Left renal pelvis (tissue), 4 donors: ENCODE measurements at places on chromosomes 1 and 21.

DNA sequence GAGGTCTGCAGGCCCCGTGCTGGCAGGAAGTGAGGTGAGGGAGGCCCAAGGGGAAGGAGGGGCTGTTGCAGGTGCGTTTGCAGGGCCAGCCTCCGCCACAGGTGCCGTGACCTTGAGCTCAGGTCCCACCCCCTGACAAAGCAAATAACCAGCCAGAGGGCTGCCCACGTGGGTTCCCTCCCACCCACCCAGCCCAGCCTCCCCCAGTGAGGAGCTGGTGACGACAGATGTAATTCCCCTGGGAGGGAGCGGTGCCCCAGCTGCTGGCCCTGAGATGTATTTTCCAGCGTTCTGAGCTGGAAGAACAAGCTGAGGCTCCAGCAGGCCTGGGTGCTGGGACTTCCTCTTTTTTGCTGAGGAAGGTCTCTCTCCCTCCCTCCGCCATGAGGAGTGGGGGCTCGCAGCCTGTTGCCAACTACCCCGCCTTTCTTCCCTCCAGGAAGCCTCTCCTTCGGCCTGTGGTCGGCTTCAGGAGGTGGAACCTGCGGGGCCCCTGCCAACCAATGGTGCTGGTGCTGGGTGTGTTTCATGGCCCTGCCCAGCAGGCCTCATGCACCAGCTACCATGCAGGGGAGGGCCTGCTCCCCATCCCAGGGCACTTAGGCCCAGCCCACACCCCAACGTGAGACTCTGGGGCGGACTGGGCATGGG is 153.2 kb downstream of the PRDM16 start:
- DNase-seq, result no peak

GRCh38 chr21:38280454-38280853 is 23.7 kb downstream of the KCNJ15 start:
- no peak for DNase-seq

DNA sequence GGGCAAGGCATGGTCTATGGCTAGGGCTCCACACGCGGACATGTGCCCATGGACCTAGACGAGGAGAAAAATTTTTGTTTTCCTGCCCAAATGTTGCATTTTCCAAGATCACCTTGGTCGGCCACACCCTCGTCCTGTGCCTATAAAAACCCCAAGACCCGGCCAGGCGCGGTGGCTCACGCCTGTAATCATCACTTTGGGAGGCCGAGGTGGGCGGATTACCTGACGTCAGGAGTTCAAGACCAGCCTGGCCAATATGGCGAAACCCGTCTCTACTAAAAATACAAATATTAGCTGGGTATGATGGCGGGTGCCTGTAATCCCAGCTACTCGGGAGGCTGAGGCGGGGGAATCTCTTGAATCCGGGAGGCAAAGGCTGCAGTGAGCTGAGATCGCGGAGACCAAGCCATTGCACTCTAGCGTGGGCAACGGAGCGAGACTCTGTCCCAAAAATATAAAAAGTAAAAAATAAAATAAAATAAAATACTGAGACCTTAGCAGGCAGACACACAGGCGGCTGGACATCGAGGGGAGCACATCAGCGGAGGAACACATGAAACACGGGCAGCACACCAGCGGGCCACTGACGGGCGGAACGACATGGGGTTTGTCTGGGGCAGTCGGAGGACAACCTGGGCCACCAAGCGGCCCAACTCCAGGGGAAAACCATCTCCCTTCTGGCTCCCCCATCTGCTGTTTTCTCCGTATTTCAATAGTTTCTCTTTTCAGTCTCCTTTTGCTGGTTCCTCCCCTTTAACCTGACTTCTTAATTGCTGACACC is 60.7 kb upstream of the TBX15 start:
- DNase-seq, result no peak

DNA sequence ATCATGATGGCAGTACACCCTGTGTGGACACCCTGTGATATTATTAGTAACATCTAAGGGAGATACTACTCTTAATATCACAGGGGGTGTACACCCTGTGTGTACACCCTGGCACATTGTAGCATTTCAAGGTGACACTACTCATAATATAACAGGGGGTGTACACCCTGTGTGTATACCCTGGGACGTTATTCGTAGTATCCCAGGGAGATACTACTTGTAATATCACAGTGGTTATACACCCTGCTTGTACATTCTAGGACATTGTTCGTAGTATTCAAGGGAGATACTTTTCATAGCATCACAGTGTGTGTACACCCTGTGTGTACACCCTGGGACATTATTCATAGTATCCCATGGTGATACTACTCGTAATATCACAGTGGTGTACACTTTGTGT is 67.4 kb upstream of the CNIH3 start:
- no peak for DNase-seq

- no peak for DNase-seq
These were observed 47.8 kb downstream of the CHML start for GRCh38 chr1:241592273-241592958.
